ENCODE measurements at places on chromosomes 3 and 15. TPM values are rescaled to one million over a fixed set of nuclear protein-coding genes. Genes with fewer than 3 reads are reported as not detected.

The LRRC49 gene
- 5.9 TPM for total RNA-seq

DNA sequence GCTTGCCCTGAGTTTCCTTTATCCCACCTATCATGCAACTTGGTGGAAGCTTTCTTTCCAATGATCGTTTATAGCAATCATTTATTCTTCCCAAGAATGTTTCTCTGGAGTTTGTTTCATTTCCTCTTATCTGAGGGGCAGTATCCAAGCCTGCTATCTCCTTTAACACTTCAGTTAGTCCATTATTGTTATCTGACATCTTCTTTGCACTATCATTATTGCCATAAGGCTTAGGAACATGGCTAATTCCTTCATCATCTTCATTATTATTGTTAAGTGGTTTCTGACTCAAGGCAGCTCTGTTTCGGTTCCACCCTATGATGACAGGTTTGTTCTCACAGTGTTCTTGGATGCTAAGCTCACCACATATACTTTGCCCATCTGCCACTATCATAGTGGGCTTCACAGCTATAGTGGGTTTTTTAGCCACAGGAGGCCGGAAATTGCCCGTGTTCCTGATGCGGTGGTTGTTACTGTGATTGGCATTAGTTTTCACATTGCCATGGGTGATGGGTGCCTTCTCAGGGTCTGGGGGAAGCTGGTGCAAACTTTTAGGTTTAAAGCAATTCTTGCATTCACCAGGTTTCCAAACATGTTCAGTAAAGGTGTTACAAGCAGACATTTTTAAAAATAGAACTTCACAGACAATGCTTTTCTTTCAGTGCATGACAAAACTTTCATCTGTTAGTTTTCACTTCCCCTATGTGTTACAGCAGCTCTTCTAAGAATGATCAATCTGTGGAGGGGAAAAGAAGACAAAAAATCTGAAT lies 110.6 kb upstream of the TSPAN3 start:
- no peak for DNase-seq

DNA sequence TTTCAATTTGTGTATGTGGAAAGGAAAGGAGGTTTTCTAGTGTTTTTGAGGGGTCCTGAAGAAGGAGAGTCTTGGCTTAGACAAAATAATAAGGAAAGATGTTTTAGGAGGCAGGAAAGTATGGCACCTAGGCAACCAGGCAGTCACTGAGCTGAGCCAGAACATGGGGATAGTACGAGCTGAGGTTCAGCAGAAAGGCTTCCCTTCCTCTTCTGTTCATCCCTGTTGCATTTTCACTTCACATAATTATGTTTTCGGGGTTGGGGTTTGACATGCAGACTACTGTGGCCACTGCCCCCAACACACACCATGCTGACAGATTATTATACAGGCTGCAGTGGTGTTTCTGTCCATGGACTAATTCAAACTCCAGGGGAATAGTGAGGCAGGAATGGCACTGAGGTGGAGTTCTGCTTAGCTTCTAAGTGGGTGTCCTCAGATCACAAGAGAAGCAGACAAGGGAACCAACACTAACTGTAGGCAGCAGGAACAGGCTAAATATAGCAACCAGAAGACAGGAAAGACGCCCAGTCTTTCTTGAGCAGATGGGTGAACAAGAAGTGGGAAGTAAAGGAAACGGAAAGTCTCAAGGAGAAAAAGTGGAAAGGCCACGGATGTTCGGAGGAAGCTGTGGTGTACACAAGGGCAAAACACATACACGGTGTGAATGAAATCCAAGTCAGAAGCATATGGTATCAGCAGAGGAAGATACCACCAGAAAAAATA lies 305.8 kb downstream of the PLCL2 start:
- DNase-seq, result no peak

- no peak for DNase-seq
Measured at GRCh38 chr3:166478356-166478755, 641.1 kb upstream of the BCHE start.

Data from HT-29 (cell line).